HEK293T (cell line): ENCODE measurements at places on chromosomes 12 and 14.

- no peak for DNase-seq
Observed at GRCh38 chr12:16329594-16329993, 17.9 kb upstream of the MGST1 start.

- DNase-seq, result no peak
Observed at GRCh38 chr12:9169979-9170634, 38.1 kb downstream of the PZP start.

- DNase-seq, result no peak
Observed at GRCh38 chr12:131194166-131194565, 240.5 kb downstream of the ADGRD1 start.

DNA sequence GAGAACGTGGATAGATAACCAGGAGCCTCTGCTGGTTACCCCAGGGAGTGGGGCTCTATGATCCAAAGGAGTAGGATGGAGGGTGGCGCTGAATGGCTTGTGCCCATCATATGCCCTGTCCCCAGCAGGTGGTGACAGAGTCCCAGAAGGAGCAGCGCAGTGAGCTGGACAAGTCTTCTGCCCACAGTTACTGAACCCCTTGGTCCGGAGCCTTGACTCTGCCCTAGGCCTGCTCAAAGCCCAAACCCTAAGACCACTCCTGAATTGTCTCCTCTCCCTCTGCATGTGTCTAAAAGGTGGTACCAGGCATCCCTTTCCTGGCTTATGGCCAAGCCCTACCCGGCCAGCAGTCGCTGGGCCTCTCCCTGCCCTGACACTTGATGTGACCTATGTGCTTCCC, 3.2 kb downstream of the PRPH start:
- DNase-seq, result no peak

- DNase-seq, result no peak
Observed at GRCh38 chr12:130661486-130662255, 54.4 kb downstream of the RIMBP2 start.

- DNase-seq, result no peak
Observed at GRCh38 chr12:64184216-64184615, 37.9 kb downstream of the KICS2 start.

GRCh38 chr12:18689771-18690170, 48.0 kb downstream of the PLCZ1 start:
- DNase-seq, result no peak

DNA sequence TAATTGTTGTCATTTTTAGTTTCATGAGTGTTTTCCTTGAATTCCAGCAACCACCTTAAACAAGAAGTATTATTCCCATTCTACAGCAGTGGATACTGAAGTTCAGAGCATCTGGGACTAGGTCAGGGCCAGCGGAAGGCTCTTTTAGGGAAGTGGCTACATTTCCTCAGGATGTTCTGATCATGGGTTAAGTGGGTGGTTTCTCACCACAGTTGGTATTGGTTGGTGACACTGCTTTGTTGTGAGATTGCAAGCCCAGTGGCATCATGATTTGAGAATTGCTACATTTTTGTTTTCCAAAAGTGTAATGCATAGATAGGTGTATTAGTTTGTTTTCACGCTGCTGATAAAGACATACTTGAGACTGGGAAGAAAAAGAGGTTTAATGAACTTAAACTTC, 47.1 kb downstream of the SYNE2 start:
- no peak for DNase-seq
